AG04450 (cell line): ENCODE measurements at places on chromosomes 5 and 9.

DNA sequence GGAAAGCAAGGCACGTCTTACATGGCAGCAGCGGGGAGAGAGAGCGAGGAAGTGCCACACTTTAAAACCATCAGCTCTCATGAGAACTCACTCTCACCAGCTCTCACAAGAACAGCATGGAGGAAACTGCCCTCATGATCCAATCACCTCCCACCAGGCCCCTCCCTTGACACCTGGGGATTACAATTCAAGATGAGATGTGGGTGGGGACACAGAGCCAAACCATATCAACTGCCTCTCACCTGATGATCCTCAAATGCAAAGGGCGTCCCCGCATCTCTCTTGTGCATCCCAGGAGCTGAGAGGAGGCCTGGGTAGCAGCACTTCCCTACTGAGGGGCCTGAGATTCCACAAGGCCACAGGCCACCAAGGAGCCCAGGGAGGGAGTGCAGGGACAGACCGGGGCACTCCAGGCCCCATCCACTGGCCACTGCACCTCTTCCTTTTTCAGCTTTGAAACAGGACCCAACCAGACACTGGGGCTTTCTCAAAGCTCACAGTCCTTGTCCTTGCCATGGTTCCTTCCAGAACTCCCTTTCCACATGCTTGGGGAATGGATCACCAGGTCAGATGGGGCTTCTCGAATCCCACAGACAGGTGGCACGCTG is 54.5 kb upstream of the IL17B start:
- no peak for DNase-seq

DNA sequence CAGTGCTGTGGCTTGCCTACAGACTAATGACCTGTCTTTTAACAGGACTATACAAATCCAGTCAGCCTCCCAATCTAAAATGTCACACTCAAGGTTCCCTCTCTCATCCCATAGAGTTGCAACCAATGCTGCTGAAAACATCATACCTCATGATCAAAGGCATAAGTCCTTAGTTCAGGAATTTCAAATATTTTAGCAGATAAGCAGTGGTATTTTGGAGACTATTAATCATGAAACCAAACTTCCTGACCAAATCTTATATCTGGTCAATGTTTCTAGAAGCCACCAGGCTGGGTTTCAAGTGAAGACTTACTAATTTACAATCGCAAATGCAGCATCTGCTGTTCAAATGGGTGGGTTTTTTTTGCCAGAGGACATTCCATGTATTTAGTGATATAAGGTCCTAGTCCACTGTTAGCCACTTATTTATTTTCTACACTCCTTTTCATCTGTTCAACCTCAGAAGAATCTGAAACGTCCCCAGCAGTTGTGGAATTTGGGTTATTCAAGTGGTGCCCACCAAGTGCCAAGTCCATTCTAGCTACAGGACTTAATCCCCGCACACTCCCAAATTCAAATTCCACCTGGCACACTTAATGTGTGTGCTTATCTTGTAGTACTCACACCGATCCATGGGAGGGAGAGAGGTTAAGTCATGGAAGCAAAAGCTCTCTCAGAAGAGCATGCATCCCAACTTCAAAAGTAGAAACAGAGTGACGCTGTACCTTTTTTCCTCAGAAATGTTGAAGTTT is 5.8 kb downstream of the TAS2R1 start:
- no peak for DNase-seq

DNA sequence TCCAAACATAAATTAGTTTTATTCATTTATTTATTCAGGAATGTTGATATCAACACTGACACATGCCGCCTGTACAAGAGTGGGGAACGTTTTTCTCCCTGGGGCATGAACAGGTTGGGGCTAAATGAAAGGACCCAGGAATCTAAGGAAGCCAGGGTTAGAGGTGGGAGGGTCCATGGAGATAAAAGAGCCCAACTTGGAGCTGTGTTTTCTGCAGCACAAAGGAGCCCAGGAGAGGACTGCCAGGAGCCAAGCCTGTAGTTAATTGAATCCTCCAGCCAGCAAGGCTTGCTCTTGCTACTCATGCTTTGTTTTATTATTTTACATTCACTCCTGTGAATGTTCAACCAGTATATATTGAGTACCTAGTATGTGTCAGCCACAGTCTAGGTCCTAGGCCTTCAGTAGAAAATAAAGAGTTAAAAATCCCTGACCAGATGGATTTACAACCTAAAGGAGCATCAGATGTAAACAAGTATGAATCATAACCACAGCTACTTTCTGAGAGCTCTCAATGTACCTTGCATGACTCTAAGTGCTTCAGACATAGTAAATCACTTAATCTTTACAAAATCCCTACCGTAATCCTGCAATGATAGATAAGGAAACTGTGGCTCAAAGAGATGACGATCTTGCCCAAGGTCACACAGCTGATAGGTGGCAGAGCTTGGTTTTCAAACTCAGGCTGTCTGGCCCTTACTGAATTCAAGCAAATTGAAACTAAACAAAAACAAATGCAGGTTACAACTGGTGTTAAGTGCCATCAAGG is 69.8 kb downstream of the ASTN2 start:
- DNase-seq = no peak

DNA sequence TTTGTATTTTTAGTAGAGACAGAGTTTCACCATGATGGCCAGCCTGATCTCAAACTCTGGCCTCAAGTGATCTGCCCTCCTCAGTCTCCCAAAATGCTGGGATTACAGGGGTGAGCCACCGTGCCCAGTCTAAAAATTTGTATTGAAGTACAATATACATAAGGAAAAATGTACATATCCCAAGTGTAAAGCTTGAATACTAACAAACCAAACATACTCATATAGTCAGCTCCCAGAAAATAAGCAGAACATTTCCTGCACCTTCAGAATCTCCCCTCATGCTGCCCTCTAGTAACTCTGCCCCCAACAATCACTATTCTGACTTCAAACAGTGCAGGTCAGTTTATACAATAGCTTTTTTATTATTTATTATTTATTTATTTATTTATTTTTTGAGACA is 1.6 kb upstream of the NOL6 start:
- DNase-seq = no peak

GRCh38 chr9:137156567-137157375 is 13.1 kb downstream of the LRRC26 start:
- no peak for DNase-seq

- no peak for DNase-seq
Measured at GRCh38 chr9:36659500-36659899, 86.8 kb downstream of the MELK start.
